ENCODE measurements at places on chromosomes 7 and 10.
A peak's percentile ranks its signal among the peaks of the same experiment; 100 is the strongest.

DNA sequence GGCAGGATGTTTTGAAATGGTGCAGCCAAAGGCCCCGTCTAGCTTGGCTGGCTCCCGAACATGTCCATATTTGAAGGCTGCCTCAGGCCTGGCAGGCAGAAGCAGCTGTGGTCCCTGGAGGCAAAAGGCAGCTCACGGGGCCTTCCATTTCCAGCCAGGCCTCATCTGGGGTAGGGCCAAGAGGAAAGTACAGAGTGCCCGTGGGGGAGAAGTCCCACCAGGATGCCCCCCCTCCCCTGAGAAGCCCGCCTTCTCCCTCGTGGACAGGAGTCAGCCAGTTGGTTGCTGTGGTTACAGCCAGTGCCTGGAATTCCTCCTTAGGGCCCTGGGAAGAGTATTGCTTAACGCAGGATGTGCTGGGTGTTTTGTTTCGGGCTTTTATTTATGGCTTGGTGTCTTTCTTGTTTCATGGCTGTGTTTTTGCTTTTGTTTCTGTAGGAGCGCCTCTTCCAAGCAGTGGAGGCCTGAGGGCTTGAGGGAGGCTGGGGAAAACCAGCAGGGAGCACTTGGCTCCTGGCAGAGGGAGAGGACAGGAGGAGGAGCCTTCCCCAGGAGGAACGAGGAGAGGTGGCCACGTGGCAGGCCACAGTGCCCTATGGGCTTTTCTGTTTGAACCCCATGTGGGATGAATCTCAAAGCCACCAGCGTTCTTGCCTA, 45.4 kb downstream of the CHST3 start:
- DNase-seq = no peak

DNA sequence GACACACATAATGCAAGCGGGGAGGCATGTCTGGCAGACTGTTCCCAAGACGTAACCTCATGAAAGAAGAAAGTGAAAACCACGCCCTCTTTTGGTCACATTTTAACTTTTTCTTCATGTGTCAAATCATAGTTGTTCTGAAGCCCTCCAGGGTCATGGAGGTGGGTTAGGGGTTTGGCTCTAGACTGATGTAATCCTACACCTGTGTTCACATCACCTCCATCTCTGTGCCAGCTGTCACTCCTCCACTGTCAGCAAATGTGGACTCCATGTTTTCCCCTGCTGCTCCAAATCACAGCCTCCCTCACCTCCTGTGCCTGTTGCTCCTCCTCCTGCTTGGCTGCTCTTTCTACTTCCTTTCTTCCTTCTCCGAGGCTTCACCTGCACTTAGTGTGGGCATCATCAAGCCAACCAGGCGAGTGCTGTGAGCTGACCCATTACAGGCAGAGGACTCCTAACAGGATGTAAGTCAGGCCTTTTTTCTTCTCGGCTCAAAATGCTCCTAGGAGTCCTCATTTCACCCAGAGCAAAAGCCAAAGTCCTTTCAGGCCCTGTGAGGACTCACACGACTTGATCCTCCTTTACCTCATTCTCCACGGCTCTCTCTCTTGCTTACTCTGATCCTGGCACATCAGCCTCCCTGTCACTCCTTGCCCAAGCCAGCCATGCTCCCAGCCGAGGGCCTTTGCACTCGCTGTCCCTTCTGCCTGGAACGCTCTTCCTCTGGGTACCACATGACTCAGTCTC, 66.4 kb upstream of the IFRD1 start:
- DNase-seq = no peak

GRCh38 chr7:17520941-17521340, 222.5 kb downstream of the AHR start:
- DNase-seq = no peak

GRCh38 chr7:55485501-55486191, 86.7 kb downstream of the VOPP1 start:
- no peak for DNase-seq

- DNase-seq = no peak
Observed at GRCh38 chr7:25369786-25370185, 141.5 kb upstream of the NPVF start.

DNA sequence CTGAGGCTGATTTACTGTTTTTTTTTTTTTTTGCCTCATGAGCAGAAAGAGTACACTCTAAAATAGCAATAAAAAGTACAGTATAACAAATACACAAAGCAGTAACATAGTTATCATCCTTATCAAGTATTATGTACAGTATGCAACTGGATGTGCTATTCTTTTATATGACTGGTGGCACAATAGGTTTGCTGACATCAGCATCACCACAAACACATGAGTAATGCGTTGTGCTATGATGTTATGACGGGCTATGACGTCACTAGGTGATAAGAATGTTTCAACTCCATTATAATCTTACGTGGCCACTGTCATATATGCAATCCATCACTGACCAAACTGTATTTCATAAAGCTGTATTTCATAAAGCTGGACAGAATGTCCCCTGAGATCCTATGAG, 189.2 kb upstream of the GLI3 start:
- DNase-seq = no peak

DNA sequence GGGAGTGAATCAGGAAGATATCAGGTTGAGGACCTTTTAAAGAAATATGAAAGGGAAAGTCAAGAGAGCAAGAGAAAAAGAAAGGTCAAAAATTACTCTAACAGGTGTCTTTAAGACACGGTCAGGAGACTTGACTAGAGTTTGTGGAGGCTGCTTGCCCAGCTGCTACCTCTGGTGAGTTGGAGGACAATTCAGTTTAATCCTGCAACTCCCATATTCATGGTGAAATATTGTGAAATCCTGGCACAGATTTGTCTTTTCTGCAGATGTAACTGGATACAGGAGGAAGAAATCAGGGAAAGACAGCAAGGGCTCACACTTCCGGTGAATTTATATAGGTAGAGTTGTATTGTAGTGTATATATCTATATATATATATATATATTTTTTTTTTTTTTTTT, 93.5 kb downstream of the AKAP9 start:
- no peak for DNase-seq

DNA sequence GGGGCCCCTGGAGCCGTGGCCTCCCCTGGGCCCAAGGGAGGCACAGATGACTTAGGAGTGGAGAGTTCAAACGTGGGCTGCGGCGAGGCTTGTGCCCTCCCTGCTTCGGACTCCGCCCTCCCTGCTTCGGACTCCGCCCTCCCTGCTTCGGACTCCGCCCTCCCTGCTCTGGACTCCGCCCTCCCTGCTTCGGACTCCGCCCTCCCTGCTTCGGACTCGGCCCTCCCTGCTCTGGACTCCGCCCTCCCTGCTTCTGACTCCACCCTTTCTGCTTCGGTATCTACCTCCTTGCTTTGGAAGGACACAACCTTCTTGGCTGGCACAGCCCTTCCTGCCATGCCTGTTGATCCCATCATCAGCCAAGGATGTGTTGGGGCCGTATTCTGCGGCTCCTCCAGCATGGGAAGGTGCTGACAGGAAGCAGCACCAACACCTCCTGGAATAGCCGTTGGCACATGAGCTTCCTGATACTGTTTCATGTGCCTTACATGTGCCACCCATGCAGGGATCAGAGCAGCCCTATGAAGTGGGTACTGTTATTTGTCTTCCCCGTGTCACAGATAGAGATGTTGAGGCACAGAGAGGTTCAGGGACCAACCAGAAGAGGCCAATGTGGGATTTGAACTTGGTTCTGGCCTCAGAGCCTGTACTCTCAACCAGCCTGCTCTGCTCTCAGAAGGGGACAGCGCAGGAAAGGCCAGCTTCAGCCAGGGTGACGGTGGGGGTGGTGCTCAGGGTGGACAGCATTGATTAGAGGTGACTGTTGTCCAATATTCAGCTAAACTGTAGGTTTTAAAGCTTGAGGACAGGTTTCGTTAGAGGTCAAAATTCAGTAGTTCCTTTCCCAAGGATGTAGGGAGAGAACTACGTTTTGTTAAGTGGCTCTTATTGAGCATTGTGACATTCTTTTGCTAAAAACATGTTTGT, 114.5 kb downstream of the NKX6-2 start:
- no peak for DNase-seq

- peak; percentile 36 for DNase-seq
Observed at GRCh38 chr10:124231168-124232155, 138.1 kb upstream of the CHST15 start.

DNA sequence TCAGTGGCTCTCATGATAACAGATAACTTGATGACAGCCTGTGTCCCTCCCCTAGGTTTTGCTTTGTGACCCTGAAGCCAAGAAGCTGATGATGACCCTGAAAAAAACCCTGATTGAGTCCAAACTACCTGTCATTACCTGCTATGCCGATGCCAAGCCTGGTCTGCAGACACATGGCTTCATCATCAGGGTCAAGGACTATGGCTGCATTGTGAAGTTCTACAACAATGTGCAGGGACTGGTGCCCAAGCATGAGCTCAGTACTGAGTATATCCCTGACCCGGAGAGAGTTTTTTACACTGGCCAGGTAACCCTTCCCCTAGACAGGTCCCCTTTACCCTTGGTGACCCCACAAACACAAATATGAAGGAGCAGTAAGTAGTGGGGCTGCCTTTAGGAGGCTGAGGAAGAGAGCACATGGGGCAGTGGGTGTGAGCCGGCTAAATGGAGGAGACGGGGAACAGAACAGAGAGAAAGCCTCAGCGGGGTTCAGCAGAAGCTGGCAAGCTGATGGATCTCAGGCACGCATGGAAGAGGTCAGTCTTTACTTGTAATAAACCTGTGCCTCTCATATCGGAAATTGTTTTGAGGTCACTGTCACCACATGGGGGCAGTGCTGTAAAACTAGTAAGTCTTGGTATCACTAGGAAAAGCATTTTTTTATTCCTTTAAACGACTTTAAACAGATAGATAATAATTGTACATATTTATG, 20.2 kb downstream of the PDCD11 start:
- DNase-seq = peak; percentile 60

DNA sequence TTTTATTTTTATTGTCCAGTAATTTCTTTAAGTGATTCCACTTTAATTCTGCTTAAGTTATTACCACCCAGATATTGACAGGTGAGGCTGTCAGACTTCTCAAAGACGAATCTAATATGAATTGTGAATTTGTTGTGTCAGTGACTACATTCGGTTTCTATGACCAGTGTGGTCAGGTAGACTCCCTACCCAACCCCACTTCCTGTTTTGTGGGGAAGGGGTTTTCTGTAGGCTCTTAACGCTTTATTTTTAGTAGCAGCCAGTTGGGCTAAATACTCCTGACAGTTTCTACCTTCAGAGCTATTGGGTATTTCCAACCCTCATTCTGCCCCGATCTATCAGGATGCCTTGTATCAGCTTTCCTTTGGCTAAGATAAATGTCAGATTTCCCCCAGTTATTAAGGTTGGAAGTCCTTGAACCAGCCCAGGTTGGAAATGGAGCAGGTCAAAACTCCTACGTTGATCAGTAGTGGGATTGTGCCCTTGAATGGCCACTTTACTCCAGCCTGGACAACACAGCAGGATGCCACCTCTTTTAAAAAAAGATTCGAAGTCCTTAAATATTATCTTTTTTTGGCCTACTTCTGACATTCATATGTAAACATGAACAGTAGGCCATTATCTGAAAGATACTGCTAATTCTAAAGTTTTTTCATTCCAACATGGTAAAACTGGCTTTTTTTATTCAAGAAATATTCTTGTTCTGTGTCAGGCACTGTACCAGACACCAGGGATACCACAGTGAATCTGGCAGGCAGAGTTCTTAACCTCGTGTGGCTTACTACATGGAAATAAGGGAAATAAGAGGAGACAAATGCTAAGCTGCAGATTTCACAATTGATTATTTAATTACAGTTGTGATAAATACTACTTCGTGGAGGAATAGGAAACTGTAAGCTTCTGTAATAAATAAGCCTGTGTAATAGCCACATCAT, 133.3 kb upstream of the SAMD8 start:
- no peak for DNase-seq

- no peak for DNase-seq
Observed at GRCh38 chr7:4882169-4883032, 1.1 kb downstream of the RADIL start.

GRCh38 chr10:91366704-91367103, 43.4 kb upstream of the HECTD2 start:
- no peak for DNase-seq

GRCh38 chr10:12018438-12019282, 23.9 kb downstream of the UPF2 start:
- DNase-seq = no peak

- no peak for DNase-seq
Observed at GRCh38 chr7:146844405-146844804, 727.8 kb downstream of the CNTNAP2 start.

DNA sequence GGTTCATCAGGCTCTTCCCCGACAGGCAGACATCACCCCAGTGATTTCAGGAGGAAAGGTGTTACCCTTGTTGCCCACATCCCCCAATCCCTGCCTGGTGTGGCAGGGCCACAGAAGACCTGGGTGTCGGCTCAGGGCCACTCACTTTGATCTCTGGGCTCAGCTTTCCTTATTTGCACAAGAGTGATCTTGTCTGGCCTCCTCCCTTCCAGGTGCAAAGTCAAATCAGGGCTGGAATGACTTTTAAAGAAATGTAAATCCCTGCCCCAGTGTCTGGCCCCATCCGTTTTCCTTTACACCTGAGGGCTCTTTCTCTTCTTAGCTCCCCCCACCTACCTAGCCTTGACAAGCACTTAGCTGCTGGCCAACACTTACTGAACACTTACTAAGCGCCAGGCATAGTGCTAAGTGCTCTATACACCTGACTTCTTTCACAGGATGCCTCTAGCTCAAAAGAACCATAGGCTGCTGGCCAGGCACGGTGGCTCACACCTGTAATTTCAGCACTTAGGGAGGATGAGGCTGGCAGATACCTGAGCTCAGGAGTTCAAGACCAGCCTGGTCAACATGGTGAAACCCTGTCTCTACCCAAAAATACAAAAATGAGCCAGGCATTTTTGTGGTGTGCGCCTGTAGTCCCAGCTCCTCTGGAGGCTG, 979 bp upstream of the NODAL start:
- DNase-seq = no peak

DNA sequence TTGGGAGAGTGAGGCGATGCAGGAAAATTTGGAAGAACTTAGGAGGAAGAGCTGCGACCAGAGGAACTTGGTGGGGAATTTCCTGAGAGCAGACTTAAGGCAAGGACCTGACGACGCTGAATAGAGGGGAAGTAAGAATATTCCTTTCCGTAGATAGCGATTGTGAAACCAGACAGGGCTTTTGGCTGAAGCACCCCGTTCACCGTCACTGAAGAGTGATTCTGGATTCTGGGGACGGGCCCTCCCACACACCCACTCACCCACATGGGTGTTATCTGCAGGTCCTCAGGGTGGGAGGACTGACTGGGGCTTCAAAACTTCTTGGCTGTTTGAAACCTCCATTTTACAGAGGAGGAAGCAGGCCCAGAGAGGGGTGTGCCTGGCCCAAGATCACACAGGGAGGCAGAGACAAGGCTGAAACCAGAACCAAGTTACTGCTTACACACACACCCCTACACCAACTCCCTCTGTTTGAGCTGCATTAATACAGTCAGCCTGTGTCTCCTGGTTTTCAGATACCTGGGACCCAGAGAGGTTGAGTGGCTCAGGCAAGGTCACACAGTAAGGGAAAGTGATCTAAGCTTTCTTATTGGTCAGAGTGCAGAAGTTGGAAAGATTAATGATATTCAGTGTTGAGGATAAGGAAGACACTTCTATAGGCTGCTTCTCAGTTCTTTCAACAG, 37.2 kb upstream of the CDH23 start:
- no peak for DNase-seq
